ENCODE measurements at places on chromosomes 4 and X.

DNA sequence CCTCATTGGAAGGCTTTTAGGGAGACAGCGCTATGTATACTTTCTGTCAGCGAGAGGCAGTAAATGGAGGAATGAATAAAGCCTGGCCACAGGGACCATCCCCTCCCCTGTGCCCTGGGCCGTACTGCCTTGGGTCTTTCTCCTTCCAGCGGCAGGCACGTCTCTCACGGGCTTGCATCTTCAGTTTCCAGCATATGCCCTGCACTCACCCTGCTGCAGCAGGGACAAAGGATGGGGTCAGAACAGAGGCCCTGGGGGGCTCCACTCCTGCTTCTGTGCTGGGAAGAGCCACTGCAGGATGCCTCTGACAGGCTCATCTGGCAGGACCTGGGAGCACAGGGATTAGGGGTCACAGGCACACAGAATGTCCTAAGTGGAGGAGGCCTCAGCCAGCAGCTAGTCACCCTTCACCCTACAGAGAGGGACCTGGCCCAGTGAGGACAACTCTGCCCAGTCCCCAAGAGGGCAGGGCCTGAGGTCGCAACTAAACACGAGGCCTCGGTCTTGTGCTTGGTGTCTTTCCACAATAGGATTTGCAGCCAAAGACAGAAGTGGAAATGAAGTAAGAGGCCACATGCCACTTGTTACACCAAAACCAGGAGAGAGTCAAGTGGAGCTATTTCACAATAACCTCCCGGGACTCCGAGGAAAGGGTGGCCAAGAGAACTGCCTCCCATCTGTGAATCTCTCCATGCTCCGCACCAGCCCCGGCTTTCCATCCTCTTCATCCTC, 150.8 kb downstream of the AFAP1 start:
- DNase-seq = no peak

- no peak for DNase-seq
These were observed 59.0 kb downstream of the REELD1 start for GRCh38 chr4:146273204-146273901.

- DNase-seq = no peak
These were observed 77.2 kb downstream of the SNX25 start for GRCh38 chr4:185286571-185286970.

GRCh38 chr4:41125558-41126311, 88.6 kb downstream of the APBB2 start:
- DNase-seq = no peak

GRCh38 chr4:16140879-16141249, 57.0 kb upstream of the PROM1 start:
- DNase-seq = peak; percentile 89

GRCh38 chr4:88599298-88599697, 7.0 kb downstream of the HERC3 start:
- no peak for DNase-seq

- DNase-seq = no peak
These were observed 26.4 kb upstream of the TMPRSS11B start for GRCh38 chr4:68271851-68272357.

GRCh38 chr4:59936566-59936965, 1263.6 kb upstream of the ADGRL3 start:
- no peak for DNase-seq

DNA sequence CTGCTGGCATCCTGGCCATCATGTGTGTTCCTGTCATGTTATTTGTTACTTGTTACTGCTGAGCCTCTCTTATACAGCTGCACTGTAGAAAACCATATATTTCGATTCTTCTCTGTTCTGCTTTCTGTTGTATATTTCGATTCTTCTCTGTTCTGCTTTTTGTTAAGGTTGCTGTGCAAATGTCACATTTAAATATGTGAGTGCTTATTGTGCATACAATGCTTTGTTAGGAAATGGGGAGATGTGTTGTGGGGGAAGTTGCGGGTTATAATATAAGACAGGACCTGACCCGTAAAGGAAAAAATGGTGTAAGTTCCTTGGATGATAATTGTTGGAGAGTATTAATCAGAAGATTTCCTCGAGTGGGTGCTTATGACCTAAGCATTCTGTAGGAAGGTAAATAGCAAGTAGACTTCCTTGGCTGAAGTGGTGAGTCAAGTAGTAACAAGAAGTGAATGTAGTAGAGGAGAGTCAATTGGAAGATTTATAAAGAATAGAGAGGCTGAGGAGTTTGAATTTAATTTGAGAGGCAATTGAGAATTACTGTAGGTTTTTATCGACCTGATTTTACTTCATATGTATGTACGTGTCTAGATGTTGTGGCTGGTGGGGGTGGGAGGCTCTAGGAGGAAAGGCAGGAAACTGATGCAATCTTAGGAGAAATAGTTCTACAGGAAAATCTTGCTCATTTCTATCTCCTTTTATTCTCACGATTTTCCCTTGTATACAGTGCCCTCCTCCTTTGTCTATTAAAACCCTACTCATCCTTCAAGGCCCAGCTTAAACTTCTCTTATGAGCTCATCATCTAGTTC, 8.5 kb downstream of the OGT start:
- no peak for DNase-seq

- DNase-seq = no peak
These were observed 420.5 kb downstream of the TLL1 start for GRCh38 chr4:166293556-166293955.

GRCh38 chr4:22595684-22596083, 79.8 kb upstream of the ADGRA3 start:
- no peak for DNase-seq

- DNase-seq = no peak
These were observed 1040.7 kb upstream of the INTU start for GRCh38 chr4:126592088-126592487.

GRCh38 chr4:183352546-183352945, 30.3 kb upstream of the CLDN24 start:
- no peak for DNase-seq

DNA sequence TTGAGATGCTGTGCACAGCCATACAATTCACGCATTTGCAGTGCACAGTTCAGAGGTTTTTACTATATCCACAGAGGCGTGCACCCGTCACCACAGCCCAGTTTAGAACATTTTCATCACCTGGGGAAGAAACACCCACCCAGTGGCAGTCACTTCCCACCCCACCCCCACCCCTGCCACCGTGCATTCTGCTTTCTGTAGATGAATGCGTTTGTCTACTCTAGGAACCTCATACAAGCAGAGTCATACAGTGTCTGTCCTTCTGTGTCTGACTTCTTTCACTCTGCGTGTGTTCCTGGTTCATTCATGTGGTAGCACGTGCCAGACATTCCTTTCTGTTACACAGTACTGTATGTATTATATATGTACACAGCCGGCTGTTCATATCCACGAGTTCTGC, 122.8 kb downstream of the TBL1X start:
- DNase-seq = no peak

DNA sequence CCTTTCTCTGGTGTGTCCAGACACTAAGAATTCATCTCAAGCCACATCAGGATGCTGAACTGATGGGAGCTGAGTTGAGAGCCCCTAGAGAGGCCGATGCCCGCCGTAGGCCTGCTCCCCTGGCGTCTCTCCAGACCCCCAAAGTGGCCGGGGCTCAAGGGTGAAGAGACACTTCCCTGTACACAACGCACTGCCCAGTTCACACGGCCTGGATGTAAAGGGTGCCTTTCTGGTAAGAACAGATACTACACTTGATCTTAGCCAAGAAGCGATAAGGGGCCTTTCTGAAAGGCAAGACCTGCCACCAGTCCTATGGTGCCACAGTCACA, 5.1 kb upstream of the TREX2 start:
- DNase-seq = no peak

DNA sequence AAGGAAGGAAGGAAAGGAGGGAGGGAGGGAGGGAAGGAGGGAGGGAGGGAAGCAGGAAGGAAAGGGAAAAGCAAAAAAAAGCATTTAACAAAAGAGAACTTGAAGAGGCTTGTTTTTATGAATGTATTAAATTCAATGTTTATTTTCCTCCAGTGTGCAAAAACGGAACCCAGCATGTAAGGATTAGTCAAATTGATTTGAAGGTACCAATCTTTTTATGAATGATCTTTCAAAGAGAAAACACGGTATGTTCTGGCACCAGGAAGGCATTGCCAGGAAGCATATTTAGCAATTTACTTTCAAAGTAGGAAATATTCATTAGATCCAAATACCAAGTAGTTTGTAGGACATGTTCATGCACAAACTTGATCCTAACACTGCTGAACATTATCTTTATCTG, 453.6 kb downstream of the PDGFC start:
- no peak for DNase-seq

- no peak for DNase-seq
These were observed 17.6 kb downstream of the PDGFC start for GRCh38 chr4:156953951-156954350.

- no peak for DNase-seq
These were observed 1689.5 kb upstream of the PCDH10 start for GRCh38 chr4:131459430-131460101.

- DNase-seq = no peak
These were observed 93.8 kb downstream of the SOWAHB start for GRCh38 chr4:76804096-76804495.

GRCh38 chr4:128961405-128961804, 131.9 kb downstream of the SCLT1 start:
- no peak for DNase-seq

GRCh38 chr4:84897516-84897915, 69.0 kb downstream of the WDFY3 start:
- DNase-seq = no peak

GRCh38 chr4:163556177-163556576, 61.7 kb downstream of the TMA16 start:
- DNase-seq = no peak

GRCh38 chr4:101328063-101328602, 19.2 kb downstream of the PPP3CA start:
- DNase-seq = no peak

GRCh38 chr4:186472948-186473347, 82.4 kb downstream of the MTNR1A start:
- DNase-seq = no peak

DNA sequence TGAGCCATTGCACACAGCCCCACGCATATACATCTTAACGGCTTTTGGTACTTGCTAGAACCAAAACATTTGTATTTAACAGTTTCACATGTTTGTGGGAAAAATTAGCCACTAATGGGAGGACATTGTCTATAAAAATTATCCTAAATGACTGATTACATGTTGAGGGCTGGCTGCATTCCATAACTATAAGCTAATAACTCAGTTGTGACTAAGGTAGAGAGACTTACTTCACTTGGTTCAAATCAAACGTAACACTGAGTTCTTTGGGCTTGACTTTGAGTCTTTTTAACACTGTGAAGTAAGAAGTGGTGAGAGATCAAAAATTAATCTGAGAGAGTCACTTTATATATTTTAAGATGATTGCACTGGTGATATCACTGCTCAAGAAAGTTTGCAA, 47.9 kb upstream of the PGRMC2 start:
- no peak for DNase-seq

GRCh38 chrX:54430519-54430918, 9.7 kb upstream of the TSR2 start:
- DNase-seq = no peak

GRCh38 chrX:150683536-150684146, 9.6 kb upstream of the MTMR1 start:
- no peak for DNase-seq
